ENCODE measurements at places on chromosomes 12 and 14. TPM values are rescaled to one million over a fixed set of nuclear protein-coding genes. Genes with fewer than 3 reads are reported as not detected.
A peak's percentile ranks its signal among the peaks of the same experiment; 100 is the strongest.

Gene RERG
- total RNA-seq = not detected

DNA sequence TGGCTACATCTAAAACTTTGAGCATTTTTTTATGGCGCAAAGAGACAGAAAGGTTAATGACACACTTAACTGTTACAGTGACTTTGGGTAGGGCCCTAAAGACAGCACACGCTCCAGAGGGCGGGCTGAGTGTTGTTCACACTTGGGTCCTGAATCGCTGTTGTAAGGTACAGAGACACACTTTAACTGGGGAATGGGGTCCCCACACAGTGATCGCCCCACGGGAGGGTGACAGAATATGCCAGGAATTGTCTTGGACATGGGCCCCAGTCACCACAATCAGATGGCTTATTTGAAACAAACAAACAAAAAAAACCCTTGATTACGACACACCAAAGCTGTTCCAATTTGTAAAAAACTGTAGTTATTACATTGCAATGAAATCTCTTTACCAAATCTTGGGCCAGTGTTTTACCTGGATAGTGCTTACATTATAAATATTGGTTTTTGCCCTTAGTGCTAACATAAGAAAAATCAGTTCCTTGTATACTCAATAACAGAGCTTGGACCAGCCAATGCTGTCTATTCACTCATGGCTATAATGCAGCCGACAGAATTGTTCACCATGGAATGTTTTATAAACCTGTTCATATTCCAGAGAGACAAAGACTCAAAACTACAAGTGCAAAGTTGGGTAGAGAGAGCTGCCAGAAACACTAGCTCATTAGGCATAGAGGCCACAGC, 28.3 kb downstream of the KCTD10 start:
- DNase-seq = no peak

Gene COPS7A
- 40.7 TPM for total RNA-seq

- DNase-seq = no peak
Measured at GRCh38 chr14:23564876-23565275, 2.7 kb downstream of the AP1G2 start.

DNA sequence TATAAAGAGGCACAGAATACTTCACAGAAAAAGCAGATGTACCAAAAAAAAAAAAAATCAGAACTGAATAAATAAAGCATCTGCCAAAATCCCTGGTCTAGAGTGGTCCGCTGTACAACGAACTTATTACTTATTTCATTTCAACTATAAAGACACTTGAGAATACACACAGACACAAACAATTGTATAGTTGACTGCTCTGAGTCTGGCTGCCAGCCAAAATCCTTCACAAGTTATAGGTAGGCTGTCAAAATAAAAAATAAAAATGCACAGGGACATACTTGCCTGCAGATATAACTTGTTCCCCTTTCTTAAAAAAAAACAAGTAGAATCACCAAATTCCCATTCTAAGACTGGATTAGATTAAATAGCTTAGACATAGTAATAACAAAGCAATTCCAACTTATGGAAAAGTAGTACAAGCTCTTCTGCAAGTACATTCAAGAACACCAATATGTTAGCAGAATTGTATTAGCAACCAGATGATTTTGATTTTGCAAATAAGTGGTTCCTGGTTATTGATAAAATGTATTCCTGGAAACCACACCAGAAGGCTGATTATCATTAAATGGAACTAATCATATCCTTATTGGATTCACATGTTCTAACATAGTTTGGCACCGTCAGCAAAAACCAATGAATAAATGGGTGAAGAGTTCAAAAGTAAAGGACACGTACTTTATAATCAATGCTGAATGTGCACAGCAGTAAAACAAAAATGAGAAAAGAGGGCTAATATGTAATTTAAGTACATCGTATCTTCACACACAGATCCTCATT, 248.5 kb downstream of the NELL2 start:
- no peak for DNase-seq

DNA sequence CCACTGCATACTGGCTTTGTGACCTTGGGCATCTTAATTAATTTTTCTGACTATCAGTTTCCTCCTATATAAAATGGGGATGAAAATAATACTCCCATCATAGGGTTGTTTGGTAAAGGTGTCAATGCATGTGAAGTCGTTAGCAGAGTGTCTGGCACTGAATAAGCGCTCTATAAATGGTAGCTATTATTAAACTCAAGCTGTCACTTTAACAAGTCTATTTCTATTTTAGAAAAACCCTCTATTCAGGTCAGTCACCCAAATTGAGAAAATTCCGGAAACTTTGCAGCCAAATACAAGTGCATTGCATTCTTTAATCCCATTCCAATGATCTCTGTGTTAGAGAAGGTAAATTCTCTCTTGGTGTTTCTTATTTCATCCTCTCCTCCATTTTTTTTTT, 363.1 kb downstream of the SYT1 start:
- no peak for DNase-seq

DNA sequence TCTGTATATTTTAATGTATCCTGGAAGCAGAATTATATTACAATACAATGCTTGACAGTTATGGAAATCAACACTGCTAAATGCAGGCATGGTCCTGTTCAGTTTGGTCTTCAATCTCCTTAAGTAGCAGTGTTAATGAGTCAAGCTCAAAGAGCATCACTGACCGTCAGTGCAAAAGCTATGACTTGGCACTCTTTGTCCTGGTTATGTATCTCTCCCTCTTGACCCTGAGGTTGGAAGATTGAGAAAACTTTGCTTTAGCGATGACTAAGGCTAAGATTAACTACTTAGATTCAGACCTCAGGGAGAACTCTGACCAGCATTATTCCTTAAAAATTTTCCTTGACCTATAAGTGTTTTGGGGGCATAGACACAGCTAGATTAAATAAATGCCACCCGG, 10.9 kb downstream of the CLEC7A start:
- DNase-seq = peak; percentile 28

DNA sequence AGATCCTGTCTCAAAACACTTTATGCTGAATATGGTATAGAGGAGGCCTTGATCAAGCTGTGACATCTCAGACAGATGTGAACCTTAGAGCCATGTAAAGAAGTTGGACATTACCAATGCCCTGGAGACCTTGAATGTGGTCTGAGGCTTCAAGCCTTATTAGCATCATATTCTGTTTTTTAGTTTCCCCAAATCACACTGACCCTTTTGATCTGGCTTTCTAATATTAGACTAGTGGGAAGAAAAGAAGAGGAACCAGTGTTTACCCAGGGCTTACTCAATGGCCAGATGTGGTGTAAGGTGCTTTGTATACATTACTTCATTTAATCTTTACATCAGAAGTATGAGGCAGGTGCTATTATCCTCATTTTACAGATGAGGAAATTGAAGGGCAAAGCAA, 10.6 kb upstream of the TBPL2 start:
- DNase-seq = no peak

Gene LYZ
- total RNA-seq = 0.07 TPM

GRCh38 chr12:5123921-5124320, 80.2 kb downstream of the KCNA5 start:
- DNase-seq = peak; percentile 71

GRCh38 chr14:32217301-32217700, 14.2 kb upstream of the RNU6-8 start:
- DNase-seq = no peak

GRCh38 chr12:124308741-124309140, 13.8 kb downstream of the RFLNA start:
- no peak for DNase-seq

- DNase-seq = no peak
Measured at GRCh38 chr14:56633544-56633943, 53.9 kb downstream of the TMEM260 start.

Gene AKAP3
- 0.14 TPM for total RNA-seq

GRCh38 chr12:42426746-42427145, 100.8 kb downstream of the PPHLN1 start:
- peak; percentile 89 for DNase-seq

DNA sequence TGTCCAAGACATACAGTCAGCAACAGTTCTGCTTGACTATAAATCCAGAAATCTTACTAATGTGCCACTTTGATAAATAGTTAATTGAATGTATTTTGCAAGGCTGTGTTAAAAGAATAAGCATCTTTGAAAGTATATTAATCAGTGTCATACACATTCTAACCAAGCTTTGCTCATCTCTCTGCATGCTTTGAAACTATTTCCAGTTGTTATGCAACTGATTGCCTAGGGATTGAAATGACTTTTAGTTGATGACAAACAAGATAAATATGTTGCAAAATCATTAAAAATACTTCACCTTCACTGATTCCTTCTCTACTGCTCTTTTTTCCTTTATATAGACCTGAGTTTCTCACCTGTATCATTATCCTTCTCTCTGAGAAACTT, 91.3 kb downstream of the AEBP2 start:
- DNase-seq = no peak

Gene SOAT2
- total RNA-seq = 0.17 TPM
